ENCODE measurements at places on chromosomes 7 and 10. TPM values are rescaled to one million over a fixed set of nuclear protein-coding genes. Genes with fewer than 3 reads are reported as not detected.
A peak's percentile ranks its signal among the peaks of the same experiment; 100 is the strongest.

PSMC2 gene
- 87.0 TPM for total RNA-seq

MYH16 gene
- total RNA-seq = not detected

ZMIZ1 gene
- 173 TPM for total RNA-seq

GRCh38 chr7:113408999-113409398 is 290.6 kb upstream of the SMIM30 start:
- no peak for DNase-seq
- peaks cover 4% of the 10 kb centered on the region for H3K27me3 ChIP-seq
- H3K4me1 ChIP-seq = peaks cover 39% of the 10 kb centered on the region
- no peaks in the 10 kb centered on the region for H3K36me3 ChIP-seq

DNA sequence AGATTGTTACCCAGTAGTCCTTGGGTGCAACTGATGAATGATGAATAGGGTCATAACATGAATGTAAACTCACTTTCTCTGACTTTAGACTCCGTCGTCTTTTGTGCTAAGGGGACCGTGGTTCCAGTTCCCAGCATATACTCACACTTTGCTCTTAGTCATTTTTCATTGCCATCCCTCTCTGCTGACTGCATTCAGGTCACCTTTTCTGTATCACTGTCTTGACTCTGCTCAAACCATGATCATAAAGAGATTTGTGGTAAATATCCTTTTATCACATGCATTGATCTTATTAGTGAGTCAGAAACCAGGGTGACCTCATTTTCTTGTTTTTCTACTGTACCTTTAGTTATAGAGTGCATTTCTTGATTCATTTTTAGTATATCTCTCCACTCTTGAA is 141.1 kb upstream of the AGR3 start:
- peaks cover 2% of the 10 kb centered on the region for H3K4me1 ChIP-seq
- no peak overlapping the region for H3K27ac ChIP-seq
- H3K27me3 ChIP-seq = no peaks in the 10 kb centered on the region

DNA sequence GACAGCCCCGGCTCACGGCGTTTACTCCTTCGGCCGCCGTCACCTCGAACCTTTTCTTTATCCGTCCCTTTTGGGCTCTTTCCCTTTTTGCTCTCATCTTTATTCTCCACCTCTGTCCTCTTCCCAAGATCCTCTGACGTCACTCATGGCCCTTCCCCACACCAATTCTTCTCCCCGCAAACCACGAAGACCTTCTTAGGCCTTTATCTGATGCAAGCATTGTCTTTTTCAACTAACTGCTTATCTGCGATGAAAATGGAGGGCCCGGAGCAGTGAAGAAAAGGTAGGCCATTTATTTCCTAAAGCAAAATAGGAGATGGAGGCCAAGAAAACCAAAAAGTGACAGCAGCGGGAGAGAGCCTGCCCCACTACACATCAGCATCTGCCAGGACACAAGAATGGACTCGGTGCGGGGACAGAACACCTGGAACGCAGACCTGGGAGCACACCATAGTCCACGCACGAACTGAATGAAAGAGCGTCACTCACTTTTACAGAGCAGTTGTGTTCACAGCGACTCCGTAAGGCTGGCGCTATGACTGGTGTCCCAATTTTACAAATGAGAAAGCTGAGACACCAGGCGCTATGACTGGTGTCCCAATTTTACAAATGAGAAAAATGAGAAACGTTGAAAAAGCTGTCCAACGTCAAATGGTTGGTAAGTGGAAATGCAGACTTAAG is 45.3 kb downstream of the ZNF777 start:
- no peak for DNase-seq
- peaks cover 11% of the 10 kb centered on the region for H3K4me1 ChIP-seq
- peak overlapping the region; percentile 67 for H3K4me3 ChIP-seq

- no peak overlapping the region for H3K4me3 ChIP-seq
- peaks cover 11% of the 10 kb centered on the region for H3K36me3 ChIP-seq
- peak; percentile 79 for DNase-seq
- peak overlapping the region; percentile 70 for H3K27ac ChIP-seq
- peaks cover 14% of the 10 kb centered on the region for H3K4me1 ChIP-seq
- H3K27me3 ChIP-seq = no peaks in the 10 kb centered on the region
These were observed 401.9 kb downstream of the TNS3 start for GRCh38 chr7:47179812-47180515.
